ENCODE measurements at places on chromosomes 4 and X.

DNA sequence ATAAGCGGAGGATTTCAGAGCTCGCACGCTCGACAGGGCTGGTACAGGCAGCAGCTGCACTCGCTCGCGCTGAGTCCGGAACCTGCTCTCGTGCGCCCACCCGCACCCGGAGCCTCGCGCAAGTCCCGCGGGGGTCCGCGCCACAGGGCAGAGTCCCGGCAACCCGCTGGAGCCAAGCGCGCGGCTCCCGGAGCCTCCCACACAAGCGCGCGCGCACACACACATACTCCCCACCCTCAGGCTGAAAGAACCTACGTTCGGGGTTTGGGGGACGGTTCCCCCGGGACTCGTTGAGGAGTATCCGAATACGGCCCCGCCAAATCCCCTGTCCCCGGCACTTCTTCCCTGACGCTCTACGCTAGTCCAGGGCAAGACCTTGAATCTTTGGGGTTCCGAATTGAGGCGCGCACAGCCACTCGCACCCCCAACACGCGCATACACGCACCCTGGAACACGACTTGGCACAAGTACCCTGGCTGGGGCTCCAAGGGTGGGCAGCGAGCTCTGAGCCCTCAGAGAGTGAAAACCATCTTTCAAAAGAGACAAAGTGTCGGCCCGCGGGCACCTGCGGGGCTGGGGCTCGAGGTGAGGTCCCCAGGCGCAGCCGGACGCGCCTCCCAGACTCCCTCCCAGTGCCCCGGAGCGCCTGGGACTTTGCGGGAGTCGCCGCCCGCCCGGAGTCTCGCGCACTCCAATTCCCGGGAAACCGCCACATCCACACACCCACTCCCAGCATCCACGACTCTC lies 952 bp downstream of the ANOS1 start:
- peak; percentile 40 for DNase-seq

DNA sequence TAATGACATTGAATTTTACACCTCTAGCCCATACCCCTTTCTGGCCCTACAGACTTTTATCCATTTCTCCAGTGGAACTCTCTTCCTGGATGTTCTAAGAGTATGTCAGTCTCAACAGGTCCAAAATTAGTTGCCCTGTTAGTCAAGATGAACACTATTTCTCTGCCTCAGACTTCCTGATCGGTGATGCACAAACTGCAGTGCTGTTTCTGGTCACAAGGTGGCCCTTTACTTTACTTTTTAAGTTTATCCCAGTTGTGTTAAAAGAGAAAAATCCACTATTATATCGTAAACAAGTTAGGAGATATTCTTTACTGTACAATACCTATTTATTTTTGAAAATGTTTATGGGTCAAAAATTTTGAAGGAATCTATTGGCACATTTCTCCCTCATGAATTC lies 13.1 kb downstream of the TCEAL7 start:
- DNase-seq = no peak

DNA sequence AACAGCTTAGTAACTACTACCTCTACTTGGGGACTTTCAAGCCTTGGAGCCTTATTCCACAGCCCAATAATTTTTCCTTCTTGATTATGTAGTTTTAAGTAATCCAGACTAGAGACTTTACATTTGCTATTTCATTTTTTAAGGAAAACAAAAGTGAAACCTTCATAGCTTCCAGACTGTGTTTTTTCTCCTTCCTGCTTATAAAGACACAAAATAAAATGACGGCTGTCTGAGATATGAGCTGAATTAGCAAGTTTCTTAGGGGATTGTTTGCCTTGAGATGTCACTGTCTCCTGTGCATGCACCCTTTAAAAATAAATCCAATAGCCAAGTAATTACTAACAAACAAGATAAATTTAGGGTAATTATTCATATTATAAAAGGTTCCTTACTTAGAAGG lies 78.8 kb upstream of the PACRGL start:
- DNase-seq = no peak

DNA sequence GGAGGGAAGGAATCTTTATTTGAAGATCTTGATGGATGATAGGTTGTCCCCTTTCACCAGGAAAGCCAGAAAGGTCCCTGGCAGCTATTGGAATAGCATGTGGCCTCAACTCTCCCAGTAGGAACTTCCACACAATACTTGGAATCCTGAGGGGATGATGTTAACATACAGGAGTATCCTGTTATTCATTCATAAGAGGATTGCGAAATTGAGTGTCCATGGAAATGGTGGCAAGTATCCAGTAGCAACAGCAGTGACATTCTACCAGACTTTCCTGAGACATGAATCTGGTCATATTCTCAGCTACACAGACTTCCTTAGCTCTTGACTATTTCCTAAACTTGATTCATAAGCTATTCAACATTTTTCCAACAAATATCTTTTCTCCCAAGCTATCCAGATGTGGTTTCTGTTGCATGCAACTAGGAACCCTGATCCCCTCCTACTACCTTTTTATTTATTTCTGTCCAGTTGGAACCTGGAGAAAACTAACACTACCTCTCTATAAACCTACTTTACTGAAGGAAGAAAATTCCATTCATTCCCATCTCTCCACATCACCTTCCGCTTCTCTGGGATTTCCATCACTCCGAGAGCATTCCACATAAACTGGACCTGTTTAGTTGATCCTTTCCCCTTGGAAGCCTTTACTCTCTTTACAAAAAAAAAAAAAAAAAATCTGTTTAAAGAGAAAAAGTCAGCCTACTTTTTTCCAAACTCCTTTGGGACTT lies 101.8 kb downstream of the ANXA5 start:
- DNase-seq = no peak

- DNase-seq = no peak
Observed at GRCh38 chr4:87087420-87087819, 133.0 kb downstream of the KLHL8 start.

GRCh38 chr4:128468123-128468989 lies 180.7 kb upstream of the PGRMC2 start:
- peak; percentile 71 for DNase-seq

GRCh38 chr4:141469392-141469791 lies 167.0 kb upstream of the IL15 start:
- DNase-seq = no peak

- no peak for DNase-seq
Observed at GRCh38 chr4:166657261-166657660, 577.0 kb downstream of the SPOCK3 start.

- DNase-seq = no peak
Observed at GRCh38 chr4:89509708-89510281, 202.2 kb upstream of the GPRIN3 start.

DNA sequence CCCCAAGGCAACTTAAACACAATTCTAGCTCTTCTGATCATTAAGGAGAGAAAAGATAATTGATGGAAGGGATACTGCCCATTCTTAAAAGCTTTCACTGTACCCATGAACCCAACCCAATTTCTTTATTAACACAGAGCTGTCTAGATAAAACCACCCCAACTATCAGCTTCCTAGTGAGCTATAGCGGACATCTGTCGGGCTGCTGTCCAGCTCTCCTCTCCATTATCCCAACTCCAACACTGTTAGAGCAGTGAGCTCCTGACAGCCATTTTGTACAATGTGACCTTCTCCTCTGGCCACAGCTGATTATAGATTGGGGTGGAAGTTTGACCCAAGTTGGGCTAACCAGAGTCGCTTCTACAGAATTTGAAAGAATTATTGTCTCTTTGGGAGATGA lies 66.1 kb downstream of the HADH start:
- no peak for DNase-seq

- no peak for DNase-seq
Observed at GRCh38 chr4:185275501-185275900, 66.1 kb downstream of the SNX25 start.

GRCh38 chr4:80171251-80171650 lies 26.1 kb upstream of the PRDM8 start:
- DNase-seq = no peak

- no peak for DNase-seq
Observed at GRCh38 chr4:188660796-188661195, 521.6 kb downstream of the TRIML1 start.

GRCh38 chr4:40283968-40284367 lies 51.2 kb upstream of the CHRNA9 start:
- DNase-seq = no peak

- DNase-seq = no peak
Observed at GRCh38 chr4:184806229-184806550, 19.6 kb downstream of the ACSL1 start.

DNA sequence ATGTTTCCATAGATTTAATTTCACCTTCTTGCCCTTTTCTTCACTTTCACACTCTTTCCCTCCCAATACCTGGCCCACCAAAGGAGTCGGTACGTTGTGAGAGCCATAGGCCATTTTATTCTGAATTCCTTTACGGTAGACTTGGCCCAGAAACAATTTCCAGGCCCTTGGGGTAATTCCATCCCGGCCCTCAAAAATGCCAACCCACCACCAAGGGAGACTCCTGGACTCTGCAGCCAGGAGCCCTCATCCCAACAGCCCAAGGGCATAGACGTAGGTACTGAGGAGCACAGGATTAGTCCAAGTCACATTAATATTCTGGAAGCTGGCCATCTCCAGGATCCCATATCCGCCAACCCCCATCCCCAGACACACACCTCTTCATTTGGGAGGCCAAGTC lies 102.9 kb downstream of the LIMCH1 start:
- no peak for DNase-seq

- DNase-seq = peak; percentile 50
Observed at GRCh38 chr4:8368998-8369397, 71.5 kb downstream of the ACOX3 start.

- no peak for DNase-seq
Observed at GRCh38 chr4:43842594-43842993, 606.0 kb downstream of the KCTD8 start.

DNA sequence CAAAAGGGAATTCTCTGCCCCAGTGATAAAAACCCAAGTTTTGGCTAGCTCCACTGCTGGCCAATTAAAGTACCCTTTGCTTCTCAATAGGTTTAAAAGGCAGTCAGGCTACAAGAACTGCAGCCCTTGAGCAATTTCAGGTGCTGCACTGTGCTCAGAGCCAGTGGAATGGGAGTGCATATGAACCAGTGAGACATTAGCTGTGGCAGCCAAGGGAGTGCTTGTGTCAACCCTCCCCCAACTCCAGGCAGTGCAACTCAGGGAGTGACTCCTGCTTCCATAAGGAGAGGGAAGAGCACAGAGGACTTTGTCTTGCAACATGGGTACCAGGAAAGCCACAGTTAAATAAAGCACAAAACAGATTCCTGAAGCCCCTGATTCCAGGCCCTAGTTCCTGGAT lies 61.6 kb upstream of the VAMP7 start:
- no peak for DNase-seq

GRCh38 chr4:181017038-181017437 lies 1226.2 kb upstream of the TENM3 start:
- no peak for DNase-seq

DNA sequence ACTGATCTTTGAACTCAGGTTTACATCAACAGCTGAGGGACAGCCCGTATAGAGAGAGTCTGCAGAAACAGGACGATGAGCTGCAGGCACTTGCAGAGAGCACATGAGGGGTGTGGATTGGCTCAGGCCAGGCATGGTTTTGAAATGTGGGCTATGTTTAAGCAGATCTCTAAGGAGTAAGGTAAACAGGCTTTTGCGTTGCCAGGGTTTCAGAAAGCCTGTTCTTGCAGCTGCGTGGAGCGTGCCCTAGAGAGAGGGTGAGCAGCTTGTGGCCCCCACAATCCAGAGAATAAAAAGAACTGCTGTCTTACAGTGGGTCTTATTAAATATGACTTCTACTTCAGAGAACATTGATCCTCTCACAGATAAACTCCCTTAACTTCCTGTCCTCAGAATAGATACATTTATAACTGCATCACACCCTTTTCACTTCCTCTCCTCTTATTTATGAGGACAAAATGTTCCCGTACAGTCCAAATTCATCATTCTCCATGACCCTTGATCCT lies 64.1 kb downstream of the TMA16 start:
- no peak for DNase-seq

GRCh38 chr4:22238742-22239141 lies 277.1 kb downstream of the ADGRA3 start:
- DNase-seq = no peak

DNA sequence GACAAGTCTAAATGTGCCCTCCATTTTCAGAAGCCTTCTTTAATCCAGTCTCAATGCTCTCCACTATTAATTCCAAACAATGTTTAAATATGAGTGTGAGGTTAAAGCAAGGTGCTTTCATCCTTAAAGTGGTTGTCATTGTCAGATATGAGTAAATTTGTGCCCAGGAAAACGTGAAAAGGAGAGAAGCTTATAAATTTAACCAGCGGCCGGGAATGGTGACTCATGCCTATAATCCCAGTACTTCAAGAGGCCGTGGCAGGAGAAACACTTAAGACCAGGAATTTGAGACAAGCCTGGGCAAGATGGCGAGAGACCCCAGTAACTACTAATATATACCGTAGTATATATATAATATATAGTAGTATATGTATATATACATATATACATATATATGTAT lies 270.0 kb downstream of the ARHGAP24 start:
- DNase-seq = no peak

DNA sequence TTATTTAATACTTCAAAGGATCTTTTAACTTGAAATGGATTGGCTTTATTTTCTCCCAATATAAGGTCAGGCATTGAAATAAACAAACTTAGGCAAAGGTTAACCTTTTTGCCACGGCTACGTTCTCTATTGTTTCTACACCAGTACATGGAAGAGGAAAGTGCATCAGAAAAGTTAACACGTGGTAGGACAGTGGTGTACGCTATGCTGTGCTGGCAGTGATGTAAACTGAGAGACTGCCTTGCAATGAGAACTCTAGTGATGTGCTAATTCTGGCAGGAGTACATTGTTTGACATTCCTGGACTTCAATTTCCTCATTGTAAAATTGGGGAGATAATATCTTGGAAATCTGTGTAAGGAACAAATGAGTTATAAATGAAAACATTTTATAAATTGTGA lies 208.2 kb downstream of the TMA16 start:
- no peak for DNase-seq

DNA sequence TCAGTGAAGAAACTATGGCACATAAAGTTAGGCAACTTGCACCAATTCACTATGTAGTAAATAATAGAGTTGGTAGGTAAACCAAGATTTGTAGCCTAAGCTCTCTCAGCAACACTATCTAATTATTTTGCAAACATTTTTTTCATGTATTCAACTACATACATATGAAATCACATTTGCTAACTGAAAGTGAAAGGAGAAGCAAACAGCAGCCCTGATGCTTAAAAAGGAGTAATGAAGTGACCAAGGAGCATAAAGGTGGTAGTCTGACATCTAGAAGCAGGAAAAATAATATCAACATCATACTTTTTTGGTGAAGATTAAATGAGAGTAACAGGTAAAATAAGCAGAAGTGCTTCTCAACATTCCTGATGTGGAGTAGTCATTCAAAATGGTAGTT lies 603.7 kb downstream of the GRXCR1 start:
- no peak for DNase-seq

GRCh38 chr4:90127223-90127705 lies at the start of gene CCSER1:
Gene CCSER1 (plus strand): TSS chr4:90127394.
- DNase-seq = peak; percentile 93

All from right cardiac atrium (tissue), 5 donors.